Activated T-helper 1 cell treated with anti-CD3 and anti-CD28 coated beads, Interleukin-12 subunit alpha, Interleukin-12 subunit beta, Interleukin-2, Interleukin-4 antibody, amounts not matched to agents 30 ng/mL and 10 ng/mL and 1 ng/mL, durations not matched to agents 14 hours and 24 hours and 36 hours (primary cell): ENCODE measurements at places on chromosomes 6 and 20.

GRCh38 chr6:97563529-97563928 is 280.5 kb upstream of the MMS22L start:
- no peaks in the 10 kb centered on the region for H3K4me1 ChIP-seq
- no peak overlapping the region for H3K4me3 ChIP-seq
- H3K27me3 ChIP-seq, result no peaks in the 10 kb centered on the region
- no peak for DNase-seq
- no peaks in the 10 kb centered on the region for H3K36me3 ChIP-seq

DNA sequence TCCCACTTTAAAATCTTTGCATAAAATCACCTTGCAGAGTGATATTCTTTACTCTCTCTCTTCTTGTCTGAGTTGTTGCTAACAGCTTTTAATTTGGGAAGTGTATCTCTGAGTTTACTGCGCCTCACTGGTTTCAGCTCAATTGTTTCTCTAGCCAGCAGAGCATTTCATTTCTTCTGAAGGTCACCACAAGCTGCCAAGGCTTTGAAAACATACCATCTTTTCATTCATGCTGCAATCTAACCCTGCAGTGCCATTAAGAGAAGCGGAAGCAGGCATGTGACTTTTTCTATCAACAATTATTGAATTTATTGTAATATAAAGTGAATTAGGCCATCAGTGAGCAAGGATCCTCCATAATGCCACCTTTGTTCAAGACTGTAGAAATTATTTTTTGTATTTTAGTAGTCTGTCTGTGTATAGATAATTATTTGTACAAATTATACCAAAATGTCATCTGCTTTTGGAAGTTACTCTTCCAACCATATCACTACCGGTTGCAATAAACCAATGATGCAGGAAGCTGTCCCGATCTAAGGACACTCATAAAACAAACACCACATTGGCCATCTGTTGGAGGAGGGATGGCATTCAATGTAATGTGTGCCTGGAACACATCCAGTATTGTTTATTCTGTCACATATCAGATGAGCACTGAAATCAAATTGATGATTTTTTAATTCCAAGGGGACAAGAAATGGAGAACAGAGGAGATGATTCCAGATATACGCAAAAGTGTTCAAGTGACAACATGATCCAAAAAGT is 26.8 kb downstream of the HS3ST5 start:
- no peak for DNase-seq
- peaks cover 2% of the 10 kb centered on the region for H3K27me3 ChIP-seq
- no peaks in the 10 kb centered on the region for H3K4me1 ChIP-seq
- H3K36me3 ChIP-seq, result no peaks in the 10 kb centered on the region
- H3K27ac ChIP-seq, result no peak overlapping the region
- H3K4me3 ChIP-seq, result no peak overlapping the region

DNA sequence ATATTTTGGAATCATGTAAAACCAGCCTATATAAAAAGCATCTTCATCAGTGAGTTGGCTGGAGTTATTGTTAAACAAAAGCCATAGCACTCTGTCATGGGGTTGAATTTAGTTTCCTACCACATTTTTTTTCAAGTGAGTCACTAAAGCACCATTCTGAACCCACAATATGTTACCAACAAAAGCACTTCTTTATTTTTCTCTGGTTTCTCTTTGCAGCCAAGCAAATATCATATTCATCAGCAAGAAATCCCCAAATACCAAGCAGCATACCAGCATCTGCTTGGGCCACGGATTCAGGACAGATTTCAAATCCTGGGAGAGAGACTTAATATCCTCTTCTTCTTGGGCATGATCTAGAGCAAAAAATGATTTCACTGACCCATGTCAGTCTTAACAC is 441.4 kb downstream of the BCKDHB start:
- DNase-seq, result no peak
- H3K27ac ChIP-seq, result peak overlapping the region; percentile 28
- no peak overlapping the region for H3K4me3 ChIP-seq
- H3K36me3 ChIP-seq, result no peaks in the 10 kb centered on the region

DNA sequence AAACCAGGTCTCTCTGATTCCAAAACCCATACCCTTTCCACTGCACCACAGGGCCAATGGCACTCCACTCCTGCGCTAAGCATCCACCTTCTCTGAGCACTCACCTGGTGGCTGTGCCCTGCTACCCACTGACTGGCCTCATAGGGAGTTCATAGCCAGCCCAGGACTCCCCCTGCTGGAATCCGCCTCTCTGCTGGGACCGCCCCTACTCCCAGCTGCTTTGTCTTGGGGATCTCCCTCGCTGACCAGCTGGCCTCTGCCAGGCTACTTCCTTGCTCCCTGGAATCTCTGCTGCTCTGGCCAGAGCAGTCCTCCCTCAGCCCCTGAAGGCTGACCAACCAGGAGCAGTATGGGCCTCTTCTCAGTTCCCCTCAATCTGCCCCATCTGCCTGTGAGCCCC is 129.7 kb downstream of the FAXC start:
- no peaks in the 10 kb centered on the region for H3K36me3 ChIP-seq
- no peak overlapping the region for H3K27ac ChIP-seq
- peaks cover 3% of the 10 kb centered on the region for H3K27me3 ChIP-seq

DNA sequence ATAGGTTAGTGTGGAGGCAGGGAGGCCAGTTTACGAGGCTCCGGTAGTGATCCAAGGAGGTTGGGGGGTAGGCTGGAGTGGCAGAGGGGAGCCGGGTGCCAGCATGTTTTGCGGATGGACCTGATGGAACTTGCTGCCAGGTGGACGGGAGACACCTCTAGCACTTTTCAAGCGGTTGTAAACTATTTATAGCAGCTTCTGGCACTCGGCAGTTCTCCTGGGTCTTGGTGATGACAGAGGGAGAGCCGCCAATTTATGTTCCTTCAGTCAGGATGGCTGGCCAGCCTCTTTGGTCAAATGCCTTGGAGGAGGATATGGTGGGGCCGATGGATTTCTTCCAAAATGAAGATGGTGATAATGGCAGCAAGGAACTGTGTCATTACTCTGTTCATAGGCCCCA is 28.8 kb downstream of the TFAP2C start:
- no peak overlapping the region for H3K4me3 ChIP-seq
- DNase-seq, result no peak
- H3K36me3 ChIP-seq, result no peaks in the 10 kb centered on the region
- no peaks in the 10 kb centered on the region for H3K4me1 ChIP-seq
- peaks cover 2% of the 10 kb centered on the region for H3K27me3 ChIP-seq

- no peaks in the 10 kb centered on the region for H3K4me1 ChIP-seq
- H3K36me3 ChIP-seq, result no peaks in the 10 kb centered on the region
- H3K4me3 ChIP-seq, result no peak overlapping the region
- H3K27ac ChIP-seq, result no peak overlapping the region
- peaks cover 6% of the 10 kb centered on the region for H3K27me3 ChIP-seq
- no peak for DNase-seq
Observed at GRCh38 chr20:45495501-45495941, 19.9 kb downstream of the SPINT3 start.

DNA sequence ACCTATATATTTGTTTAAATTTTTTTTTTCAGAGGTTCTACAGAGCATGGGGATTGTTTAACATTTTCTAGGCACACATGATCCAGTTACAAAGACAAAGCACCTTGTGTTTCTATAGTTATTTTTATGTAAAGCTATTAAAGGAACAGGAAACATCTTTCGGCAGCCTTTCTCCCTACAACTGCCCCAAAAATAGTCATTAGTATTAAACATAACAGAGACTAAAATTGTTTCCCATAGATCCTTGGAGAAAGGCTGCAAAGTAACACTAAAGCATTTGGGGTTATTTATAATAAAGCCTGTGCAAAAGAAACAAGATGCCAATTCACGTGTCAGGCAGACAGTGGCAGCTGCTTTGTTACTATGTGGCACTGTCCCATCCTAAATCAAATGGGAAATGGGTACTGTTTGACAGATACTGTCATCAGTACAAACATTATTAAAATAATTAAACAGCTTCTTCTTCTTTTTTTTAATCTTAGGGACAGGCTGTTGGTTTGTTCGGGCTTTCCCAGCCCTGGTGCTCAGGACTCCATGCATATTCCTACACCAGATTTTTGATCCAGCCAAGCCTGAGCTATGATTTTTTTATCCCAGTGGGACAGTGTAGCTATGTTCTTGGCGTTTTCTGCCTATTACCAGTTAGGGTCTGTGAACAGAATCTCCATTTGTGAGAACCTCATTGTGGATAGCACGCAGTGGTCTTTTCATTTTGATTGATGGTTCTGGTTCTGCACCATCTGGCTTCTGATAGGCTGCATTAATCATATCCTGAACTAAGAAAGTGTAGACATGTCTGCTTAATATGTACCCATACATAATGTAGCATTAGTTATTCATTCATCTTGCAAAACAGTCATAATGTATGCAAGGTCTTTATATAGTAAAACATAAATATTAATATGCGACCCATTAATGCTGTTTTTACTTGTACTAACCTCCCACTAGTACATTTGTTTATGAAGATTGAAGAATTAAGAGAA is 460.4 kb upstream of the SOX4 start:
- H3K4me1 ChIP-seq, result no peaks in the 10 kb centered on the region
- H3K4me3 ChIP-seq, result no peak overlapping the region
- no peaks in the 10 kb centered on the region for H3K27me3 ChIP-seq
- DNase-seq, result no peak

DNA sequence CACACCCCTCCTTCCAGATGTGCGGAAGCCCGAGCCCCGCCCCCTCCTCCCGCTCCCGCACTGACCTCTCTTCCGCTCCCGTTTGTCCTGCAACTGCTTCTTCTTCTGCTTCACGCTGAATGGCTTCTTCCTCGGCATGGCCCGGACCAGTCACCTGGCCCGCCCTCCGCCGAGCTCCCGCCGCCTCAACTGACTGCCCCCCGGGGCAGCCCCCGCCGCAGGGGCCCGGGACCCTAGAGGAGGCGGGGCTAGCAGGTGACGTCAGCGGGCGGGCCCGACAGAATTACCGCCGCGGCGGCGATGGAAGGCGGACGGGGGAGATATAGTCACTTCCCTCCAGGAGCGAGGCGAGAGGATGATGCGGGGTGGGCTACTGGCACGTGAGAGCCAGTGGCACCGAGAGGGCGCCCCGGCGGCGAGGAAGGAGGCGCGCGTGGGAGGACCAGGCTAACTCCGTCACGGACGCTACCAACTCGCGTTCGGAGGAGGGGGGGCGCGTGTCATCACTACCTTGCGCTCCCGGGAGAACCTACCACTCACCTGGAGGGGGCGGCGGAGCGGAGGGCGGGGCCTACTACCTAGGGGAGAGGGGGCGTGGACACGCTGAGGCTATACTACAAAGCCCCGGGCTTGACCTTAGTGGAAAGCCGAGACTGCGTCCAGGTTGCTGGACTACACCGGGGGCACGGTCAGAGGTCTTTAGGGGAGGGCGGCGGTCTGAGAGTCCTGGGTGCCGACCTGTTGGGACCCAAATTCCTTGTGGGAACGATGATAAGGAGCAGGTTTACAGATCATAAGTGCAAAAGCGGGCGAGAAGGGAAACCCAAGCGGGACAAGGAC is at the start of gene GNL1:
TSS of gene GNL1 (minus strand) at position 424 of the 840 bp plus-strand sequence. CDS start at position 138, 286 bp downstream.
- no peaks in the 10 kb centered on the region for H3K27me3 ChIP-seq
- H3K27ac ChIP-seq, result peak within 1 kb of the TSS; percentile 99
- peaks cover 36% of the 10 kb centered on the region for H3K4me1 ChIP-seq

GRCh38 chr20:8043687-8044282 is 24.2 kb upstream of the TMX4 start:
- H3K27ac ChIP-seq, result no peak overlapping the region
- H3K4me3 ChIP-seq, result no peak overlapping the region
- no peak for DNase-seq
- H3K27me3 ChIP-seq, result peaks cover 11% of the 10 kb centered on the region

DNA sequence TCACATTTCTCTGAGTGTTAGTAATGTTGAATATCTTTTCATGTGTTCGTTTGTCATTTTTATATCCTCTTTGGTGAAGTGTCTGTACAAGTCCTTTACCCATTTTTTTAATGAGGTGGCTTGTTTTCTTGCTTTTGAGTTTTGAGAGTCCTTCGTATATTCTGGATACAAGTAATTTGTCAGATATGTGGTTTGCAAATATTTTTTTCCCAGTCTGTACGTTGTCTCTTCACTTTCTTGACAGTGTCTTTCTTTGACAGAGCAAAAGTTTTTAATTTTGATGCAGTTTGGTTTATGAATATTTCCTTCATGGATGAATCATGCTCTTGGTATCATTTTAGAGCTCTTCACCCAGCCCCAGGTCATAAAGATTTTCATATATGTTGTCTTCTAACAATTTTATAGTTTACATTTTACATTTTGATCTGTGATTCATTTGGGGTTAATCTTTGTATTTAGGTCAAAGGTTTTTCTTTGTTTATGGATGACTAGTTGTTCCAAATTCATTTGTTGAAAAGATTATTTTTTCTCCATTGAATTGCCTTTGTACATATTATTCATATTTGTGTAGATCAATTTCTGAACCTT is 152.5 kb downstream of the MRPL14 start:
- no peak overlapping the region for H3K4me3 ChIP-seq
- H3K36me3 ChIP-seq, result no peaks in the 10 kb centered on the region
- H3K4me1 ChIP-seq, result no peaks in the 10 kb centered on the region
- H3K27me3 ChIP-seq, result peaks cover 33% of the 10 kb centered on the region
- DNase-seq, result no peak

DNA sequence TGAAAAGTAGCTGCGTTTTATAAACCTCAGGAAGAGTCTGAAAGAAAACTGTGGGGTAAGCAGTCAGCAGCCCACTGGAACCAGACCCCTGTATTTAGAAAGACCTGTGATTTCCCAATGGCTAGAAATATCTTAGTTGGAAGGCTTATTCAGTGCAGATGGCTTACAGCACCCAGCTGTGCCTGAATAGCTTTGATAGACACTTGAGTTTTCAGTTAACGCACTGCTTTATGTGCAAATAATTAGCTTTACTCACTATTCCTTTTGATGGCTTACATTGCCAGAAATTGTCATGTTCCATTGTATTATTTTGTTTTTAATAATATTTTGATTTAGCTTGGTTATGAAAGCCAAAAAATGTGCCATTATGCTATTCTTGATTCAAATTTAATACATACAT is 465.3 kb upstream of the SYNCRIP start:
- H3K4me1 ChIP-seq, result no peaks in the 10 kb centered on the region
- H3K27ac ChIP-seq, result no peak overlapping the region
- DNase-seq, result no peak
- no peak overlapping the region for H3K4me3 ChIP-seq
- H3K36me3 ChIP-seq, result no peaks in the 10 kb centered on the region

GRCh38 chr6:91781946-91782345 is 1195.1 kb upstream of the MAP3K7 start:
- no peak overlapping the region for H3K27ac ChIP-seq
- DNase-seq, result no peak
- H3K27me3 ChIP-seq, result no peaks in the 10 kb centered on the region

DNA sequence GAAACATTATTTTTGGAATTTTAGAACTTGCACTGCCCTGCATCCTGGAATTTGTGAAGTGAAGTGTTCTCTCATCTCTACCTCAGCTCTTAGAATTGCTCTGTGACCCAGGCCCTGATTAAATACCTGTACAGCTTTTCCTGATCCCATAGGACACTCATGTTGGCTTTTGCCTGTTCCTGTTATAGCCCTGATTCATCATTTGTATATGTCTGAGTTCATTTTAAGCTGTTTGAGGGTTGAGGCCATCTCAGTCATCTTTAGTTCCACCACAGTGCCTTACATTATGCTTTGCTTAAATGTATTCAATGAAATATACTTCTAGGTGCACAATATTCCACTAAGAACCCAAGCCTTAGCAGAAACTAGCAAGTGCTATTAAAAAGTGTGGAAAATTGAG is 26.4 kb downstream of the ZFAND3 start:
- no peak for DNase-seq
- no peak overlapping the region for H3K4me3 ChIP-seq
- H3K36me3 ChIP-seq, result no peaks in the 10 kb centered on the region
